ENCODE measurements at places on chromosomes 7 and 10.

DNA sequence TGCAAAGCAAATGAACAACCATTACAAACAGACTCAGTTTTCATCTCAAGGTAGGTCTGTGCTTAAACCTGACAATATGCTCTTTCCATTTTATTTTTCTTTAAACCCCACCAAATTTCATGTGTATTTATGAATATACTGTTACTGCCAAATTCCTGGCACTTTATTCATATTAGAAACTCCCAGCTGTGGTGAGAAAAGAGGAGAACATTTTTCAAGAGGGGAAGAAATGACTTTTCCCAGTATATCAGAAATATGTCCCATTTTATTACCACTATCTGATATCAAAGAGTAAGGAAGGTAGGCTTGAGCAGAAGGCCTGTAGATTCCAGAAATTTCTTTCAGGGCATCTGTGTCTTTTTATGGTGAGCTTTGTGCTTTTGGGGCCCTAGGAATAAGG is 189.6 kb downstream of the ADAM12 start:
- no peak for DNase-seq

GRCh38 chr7:143426479-143427142 is 16.6 kb upstream of the TAS2R60 start:
- DNase-seq: no peak

DNA sequence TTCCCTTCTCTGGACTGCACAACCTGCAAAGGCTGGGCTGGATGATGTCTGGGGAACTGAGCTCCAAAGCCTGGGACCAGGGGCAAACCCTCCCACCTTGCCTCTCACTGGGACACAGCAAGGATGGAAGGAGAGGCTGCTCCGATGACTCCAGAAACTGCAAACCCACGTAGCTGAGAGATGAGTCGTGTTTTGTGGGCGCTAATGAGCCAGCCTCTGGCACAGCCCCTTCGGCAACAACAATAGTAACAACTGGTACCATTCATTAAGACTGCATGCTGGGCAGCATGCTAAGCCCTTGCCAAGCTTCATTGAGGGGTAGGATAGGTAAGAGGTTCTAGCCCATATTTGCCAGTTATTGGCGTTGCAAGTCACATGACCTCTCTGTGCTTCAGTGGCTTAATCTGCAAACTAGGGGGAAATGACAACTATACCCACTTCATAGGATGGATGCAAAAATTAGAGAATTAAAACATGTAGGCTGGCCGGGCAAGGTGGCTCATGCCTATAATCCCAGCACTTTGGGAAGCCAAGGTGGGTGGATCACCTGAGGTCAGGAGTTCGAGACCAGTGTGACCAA is 145.9 kb downstream of the SH3PXD2A start:
- peak; percentile 32 for DNase-seq

DNA sequence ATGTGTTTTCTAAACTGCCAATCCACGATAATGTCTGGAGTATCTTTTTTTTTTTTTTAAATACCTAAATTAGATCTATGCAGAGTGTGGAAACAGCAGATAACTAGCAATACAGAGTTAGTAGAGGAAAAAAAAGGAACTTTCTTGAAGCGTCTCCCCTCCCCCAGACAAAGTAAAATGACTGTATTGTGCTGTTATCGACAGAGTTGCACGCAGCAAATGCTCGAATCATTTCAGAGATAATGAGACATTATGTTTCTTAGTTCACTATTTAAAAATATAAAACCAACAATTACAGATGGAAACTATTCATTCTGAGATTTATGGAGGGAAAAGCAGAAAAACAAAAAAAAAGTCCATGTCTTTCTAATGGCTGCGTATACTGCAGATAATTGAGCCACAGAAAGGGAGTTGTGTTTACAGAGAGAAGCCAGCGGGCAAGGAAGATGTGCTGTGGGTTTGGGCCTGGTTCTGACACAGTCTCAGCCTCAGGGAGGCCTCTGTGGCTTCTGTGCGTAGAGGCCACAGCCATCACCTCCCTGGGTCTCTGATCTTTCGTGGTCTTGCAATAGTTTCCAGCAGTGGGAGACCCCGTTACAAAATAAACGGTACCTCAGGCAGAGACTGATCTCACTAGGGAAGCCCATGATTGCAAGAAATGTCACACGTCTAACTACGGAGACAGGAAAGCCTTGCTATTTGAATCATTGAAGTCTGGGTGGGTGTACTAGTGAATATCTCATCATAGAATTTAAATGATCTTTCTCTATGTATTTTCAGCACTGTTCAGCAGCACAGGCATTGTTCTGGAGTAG is 19.1 kb upstream of the KLF6 start:
- DNase-seq: no peak

GRCh38 chr7:121595758-121596696 is 199.9 kb upstream of the FAM3C start:
- no peak for DNase-seq

DNA sequence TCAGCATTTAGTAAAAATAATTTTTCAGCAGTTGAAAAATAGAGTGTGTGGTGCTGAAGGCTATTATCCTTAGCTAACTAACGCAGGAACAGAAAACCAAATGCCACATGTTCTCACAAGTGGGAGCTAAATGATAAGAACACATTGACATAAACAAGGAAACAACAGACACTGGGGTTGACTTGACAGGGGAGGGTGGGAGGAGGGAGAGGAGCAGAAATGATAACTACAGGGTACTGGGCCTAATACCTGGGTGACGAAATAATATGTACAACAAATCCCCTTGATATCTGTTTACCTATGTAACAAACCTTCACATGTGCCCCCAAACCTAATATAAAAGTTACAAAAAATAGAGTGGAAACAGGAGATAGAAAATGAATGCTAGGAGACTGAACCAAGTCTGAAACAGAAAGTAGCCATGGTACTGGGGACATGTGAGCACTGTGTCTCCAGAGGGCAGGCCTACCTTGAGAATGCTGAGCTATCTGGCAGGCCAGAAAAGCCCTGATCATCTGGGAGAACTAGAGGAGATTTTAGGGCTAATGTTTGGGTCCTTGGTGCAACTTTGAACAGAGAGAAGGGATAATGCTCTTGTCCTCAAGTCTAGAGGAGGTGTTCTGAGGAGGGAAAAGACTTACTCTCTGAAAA is 4.7 kb upstream of the EFCAB10 start:
- DNase-seq: no peak

DNA sequence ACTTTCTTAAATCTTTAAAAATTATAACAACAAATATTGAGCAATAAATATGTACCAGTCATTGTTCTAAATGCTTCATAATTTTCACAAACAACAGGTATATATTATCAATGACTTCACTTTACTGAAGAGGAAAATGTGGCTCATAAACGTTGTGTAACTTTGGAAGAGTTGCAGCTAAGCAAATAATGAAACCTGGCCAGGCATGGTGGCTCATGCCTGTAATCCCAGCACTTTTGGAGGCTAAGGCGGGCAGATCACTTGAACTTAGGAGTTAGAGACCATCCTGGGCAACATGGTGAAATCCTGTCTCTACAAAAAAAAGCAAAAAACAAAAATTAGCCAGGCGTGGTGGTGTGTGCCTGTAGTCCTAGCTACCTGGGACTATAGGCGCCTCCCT is 71.9 kb upstream of the AMPH start:
- DNase-seq: no peak

- DNase-seq: no peak
Observed at GRCh38 chr10:6819301-6819700, 239.2 kb upstream of the PRKCQ start.

DNA sequence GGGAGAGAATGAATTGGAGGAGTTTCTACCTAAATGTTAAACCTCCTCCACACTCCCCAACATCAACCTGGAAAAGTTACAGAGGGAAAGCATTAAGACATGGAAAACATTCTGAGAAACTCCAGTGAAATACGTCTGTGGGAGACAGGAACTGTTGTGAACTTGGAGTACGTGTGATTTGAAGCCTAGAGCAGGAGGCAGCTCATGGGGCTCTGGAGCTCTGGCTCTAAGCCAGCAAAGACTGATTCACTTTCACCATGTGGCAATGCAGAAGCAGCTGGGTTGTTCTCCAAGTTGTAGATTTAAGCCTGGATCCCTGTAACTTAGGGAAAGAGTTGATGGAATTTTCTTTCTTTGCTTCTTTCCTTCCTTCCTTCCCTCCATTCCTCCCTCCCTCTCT is 503.2 kb downstream of the NRG3 start:
- peak; percentile 28 for DNase-seq

- no peak for DNase-seq
Observed at GRCh38 chr10:125101049-125101448, 59.3 kb downstream of the CTBP2 start.

All from stromal cell of bone marrow (primary cell).